ENCODE measurements at places on chromosomes 13 and 19.
A peak's percentile ranks its signal among the peaks of the same experiment; 100 is the strongest.

GRCh38 chr13:40985381-40986100, 33.6 kb downstream of the ELF1 start:
- no peaks in the 10 kb centered on the region for H3K27me3 ChIP-seq
- peak overlapping the region; percentile 89 for H3K4me3 ChIP-seq
- peaks cover 46% of the 10 kb centered on the region for H3K4me1 ChIP-seq

- H3K36me3 ChIP-seq: peaks cover 4% of the 10 kb centered on the region
- no peak for DNase-seq
- no peaks in the 10 kb centered on the region for H3K27me3 ChIP-seq
Measured at GRCh38 chr13:23730251-23730650, 158.9 kb downstream of the MIPEP start.

DNA sequence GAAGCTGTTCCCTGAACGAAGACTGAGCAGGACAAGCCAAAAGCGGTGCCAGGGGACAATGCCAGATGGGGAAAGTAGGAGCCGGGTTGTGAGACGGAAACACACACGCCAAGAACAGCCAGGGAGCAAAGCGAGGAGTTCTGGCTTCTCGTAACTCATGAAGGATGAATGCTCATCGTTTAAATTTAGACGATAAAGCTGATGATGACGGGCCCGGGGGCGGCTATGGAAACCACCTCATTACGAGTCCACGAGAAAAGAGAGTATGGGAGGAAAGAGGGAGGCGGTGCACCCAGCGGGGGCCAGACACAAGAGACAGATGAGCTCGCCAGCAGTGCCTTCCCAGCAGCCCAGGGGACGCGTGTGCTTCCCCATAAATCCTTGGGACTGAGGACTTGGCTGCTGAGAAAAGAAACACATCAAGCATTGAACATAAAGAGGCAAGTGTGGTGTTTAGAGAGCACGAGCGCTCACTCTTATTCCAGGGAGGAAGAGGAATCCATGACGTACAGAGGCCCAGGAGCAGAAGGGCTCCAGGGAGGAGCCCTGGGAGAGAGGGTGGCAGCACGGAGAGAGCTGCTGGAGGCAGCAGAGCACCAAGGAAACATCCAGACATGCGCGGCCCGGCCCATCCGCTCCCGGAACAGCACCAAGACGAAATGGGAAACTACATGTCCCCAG, 70.7 kb downstream of the EPS15L1 start:
- no peaks in the 10 kb centered on the region for H3K27me3 ChIP-seq
- H3K27ac ChIP-seq: peak overlapping the region; percentile 92
- no peak for DNase-seq
- H3K4me1 ChIP-seq: peaks cover 2% of the 10 kb centered on the region

DNA sequence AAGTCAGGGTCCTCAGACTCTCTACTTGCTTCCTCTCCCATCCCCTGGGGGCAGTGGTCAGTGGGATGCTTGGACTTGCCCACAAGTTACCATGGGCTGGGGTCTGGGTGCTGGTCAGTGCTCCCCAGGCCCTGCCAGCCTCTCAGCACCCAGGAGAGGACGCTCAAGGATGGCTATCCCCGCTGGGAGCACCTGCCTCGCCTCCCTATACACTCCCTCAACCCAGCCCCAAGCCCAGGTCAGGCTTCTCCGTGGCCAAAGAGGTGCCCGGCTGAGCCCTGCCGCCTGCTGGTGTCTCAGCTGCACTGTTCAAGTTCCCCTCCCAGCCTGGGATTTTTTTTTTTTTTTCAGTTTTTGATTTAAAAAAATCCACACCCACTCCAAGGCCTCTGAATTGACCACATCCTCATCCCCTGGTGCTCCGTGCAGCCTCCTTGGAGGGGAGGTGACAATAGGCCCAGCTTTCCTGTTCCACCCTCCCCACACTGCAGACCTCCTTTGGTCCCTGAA, 10.8 kb downstream of the F2RL3 start:
- no peaks in the 10 kb centered on the region for H3K27me3 ChIP-seq
- no peak for DNase-seq
- no peaks in the 10 kb centered on the region for H3K36me3 ChIP-seq
- H3K4me1 ChIP-seq: peaks cover 25% of the 10 kb centered on the region

- H3K4me3 ChIP-seq: peak overlapping the region; percentile 89
- no peaks in the 10 kb centered on the region for H3K27me3 ChIP-seq
- peaks cover 17% of the 10 kb centered on the region for H3K4me1 ChIP-seq
- no peaks in the 10 kb centered on the region for H3K36me3 ChIP-seq
Measured at GRCh38 chr19:4327252-4327876, 11.3 kb downstream of the STAP2 start.

GRCh38 chr19:53771144-53771543, 53.0 kb downstream of the NLRP12 start:
- no peak for DNase-seq
- H3K27me3 ChIP-seq: peaks cover 9% of the 10 kb centered on the region
- H3K27ac ChIP-seq: no peak overlapping the region
- peaks cover 6% of the 10 kb centered on the region for H3K4me1 ChIP-seq
- H3K4me3 ChIP-seq: no peak overlapping the region
- H3K36me3 ChIP-seq: no peaks in the 10 kb centered on the region

GRCh38 chr19:33040994-33041827, 23.5 kb downstream of the RHPN2 start:
- no peaks in the 10 kb centered on the region for H3K27me3 ChIP-seq
- no peaks in the 10 kb centered on the region for H3K36me3 ChIP-seq
- no peak overlapping the region for H3K4me3 ChIP-seq
- H3K27ac ChIP-seq: no peak overlapping the region

Data from T-helper 17 cell (primary cell).